ENCODE measurements at places on chromosomes 1 and 21. TPM values are rescaled to one million over a fixed set of nuclear protein-coding genes. Genes with fewer than 3 reads are reported as not detected.

DNA sequence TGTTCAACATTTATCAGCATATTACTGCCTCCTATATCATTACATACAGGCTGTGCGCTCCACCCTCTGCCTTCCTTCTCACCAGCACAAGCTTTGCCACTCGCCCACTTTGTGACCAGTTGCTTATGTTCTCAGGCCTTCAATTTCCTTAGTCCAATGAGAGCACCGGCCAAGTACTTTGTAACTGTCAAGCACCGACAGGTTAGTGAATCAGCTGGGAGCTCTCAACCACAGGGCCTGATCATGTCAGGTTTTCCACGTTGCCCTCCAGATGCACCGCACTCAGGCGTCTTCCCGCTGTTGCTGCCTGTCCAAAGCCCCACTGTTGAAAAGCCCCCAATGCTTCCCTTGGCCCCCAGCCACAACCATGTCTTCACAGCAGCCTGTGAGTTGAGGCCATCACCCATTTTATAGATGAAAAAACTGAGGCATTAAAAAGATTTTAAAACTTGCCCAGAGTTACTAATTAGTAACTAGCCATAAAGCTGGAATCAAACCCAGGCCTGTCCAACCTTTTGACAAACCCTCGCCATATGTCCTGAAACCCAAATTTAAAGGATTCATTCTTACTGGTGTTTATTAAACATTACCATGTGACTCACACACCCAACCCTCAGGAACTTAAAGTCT is 3.4 kb upstream of the KCNN3 start:
- no peak for DNase-seq

DNA sequence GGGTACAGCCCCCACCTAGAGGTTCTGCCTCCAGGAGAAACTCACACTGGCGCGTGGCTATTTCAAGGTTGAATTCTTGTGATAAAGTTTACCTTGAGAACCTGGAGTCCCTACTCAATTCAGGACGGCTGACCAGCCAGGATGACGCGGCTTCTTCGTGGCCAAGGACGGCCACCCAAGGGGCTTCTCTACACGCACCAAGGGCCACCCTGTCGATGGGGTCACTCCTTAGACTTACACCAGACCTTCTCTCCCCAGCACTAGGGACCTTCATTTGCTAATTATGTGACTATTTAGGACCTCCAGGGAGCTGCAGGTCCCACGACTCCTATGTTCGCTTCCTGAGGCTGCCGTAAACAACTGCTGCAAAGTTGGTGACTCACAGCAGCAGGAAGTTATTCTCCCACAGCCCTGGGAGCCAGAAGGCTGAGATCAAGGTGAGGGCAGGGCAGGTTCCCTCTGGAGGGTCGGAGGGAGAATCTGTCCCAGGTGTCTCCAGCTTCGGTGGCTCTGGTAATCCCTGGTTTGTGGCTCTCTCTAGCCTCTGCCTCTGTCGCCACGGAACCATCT is 135.9 kb downstream of the NPHP4 start:
- DNase-seq, result peak; percentile 65

GRCh38 chr1:235923466-235924021 is 56.8 kb upstream of the LYST start:
- DNase-seq, result no peak

- no peak for DNase-seq
Measured at GRCh38 chr1:31881688-31882000, 56.5 kb downstream of the PTP4A2 start.

DNA sequence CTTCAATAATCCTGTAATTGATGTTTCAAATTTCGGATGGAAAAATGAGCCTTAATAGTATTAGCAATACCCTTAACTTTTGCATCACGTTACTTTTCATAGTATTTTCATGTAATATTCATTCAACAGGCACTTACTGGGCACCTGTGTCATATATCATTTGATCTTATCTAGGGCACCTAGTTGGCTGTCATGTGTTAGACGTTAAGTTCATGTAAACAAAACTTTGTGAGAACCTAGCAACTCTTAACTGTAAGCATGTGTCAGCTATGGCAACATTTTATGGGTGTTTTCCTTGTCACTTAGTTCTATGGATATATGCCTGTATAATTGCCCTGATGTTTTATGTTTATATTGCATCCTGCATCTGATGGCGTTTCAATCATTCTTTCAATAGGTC is 777 bp downstream of the LAMC2 start:
- DNase-seq, result no peak

PMF1 gene
- 64.2 TPM for total RNA-seq

Data from dermis blood vessel endothelial cell (primary cell).